Cortex of kidney (tissue), 1 donor: ENCODE measurements at places on chromosomes 11 and 22.

GRCh38 chr11:68138237-68138636 lies 17.0 kb upstream of the CHKA start:
- DNase-seq: no peak

DNA sequence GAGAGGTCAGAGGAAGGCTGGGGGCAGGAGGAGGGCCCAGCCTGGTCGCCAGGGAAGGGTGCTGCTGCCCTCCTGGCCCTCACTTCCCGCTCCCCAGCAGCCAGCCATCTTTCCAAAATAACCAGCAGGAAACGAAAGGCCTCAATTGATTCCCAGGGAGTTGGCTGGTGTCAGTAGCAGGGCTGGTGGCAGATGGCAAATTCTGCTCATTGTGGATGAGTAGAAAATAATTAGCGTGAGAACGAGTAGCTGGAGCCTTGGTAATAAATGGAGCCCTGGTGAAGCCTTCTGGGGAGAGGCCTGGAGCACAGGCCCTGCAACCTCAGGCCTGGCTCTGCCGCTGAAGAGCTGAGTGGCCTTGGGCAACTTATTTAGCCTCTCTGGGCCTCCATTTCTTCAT lies 31.3 kb downstream of the DAGLA start:
- DNase-seq: no peak

- no peak for DNase-seq
These were observed 121.9 kb downstream of the ARHGAP42 start for GRCh38 chr11:100808904-100809491.

DNA sequence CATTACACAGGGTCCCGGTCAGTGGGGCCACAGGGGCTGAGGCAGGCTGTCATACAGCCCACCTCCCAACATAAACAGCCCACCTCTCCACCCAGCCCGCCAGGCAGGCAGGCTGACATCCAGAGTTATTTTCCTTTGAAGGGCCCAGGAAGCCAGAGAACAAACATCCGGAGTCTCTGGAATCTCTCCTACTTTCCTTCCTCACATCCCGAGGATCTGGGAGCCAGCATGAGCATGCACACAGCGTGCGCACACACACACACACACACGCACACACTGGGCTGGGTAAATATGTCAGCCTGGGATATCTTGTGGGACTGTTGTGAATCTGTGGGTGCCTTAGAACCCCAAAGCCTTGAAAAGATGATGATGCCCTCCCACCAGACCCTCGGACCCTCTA lies 55.4 kb downstream of the PDE2A start:
- no peak for DNase-seq

GRCh38 chr22:30697975-30698374 lies 3.3 kb downstream of the OSBP2 start:
- DNase-seq: no peak

DNA sequence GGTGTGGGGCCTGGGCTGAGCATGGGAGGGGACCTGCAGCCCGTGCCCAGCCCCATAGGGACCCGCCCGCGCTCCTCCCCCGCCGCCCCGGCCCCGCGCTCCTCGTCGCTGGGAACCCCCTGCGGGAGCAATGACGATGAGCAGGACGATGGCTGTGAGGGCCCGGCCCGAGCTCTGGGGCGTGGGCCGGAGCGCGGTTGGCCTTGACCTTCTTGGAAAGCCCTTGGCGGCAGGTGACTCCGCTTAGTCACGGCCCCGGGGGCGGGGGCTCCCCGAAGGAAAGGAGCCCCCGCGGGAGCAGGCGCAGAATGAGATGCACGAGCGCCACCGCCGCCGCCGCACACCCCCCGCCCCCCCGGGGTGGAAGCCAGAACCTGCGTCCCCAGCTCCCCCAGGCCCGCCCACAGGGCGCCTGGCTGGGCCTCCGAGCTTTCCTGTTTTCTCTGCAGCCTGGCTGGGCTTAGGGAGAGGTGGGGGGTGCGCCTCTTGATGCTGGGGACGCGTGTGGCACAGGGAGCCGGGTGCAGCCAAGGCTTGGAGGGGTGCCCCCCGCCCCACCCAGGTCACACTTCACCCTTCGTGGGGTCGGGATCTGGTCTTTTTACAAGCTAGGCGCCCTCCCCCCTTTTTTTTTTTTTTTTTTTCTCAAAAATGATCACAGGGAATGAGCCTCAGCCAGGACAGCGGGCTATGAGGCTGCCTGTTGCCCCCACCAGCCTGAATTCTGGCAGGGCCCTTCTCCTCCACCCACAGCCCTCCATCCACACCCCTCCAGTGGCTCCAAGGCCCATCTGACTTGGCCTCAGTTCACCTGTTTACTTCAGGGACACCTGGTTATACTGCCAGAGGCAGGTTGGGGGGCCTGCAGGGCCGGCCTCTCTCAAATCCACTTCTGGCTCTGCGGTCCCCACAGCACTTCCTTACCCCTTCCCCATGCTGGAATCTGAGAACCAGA lies 17.9 kb downstream of the CRELD2 start:
- DNase-seq: no peak

GRCh38 chr11:110988671-110989070 lies 256.9 kb upstream of the POU2AF2 start:
- DNase-seq: no peak

- no peak for DNase-seq
These were observed 7.6 kb downstream of the CLPB start for GRCh38 chr11:72426758-72427157.
